ENCODE measurements at places on chromosomes 6 and 20.

DNA sequence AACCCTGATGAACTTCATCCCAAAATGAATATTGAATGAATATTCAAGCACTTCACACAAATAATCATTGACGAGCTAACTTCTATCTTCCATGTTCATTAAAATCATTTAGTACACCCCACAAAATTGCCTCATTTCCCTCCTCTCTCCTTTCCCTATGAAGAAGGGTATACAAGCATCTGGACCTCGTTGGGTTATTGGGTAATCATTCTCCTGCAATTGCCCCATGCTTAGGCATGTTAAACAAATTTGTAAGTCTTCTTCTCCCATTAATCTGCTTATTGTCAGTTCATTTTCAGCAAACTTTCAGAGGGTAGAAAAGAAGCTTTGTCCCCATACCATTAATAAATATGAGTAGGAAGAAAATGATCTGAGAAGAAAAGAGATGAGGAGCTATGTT, 27.6 kb downstream of the PRKN start:
- no peak for DNase-seq

- no peak for DNase-seq
Measured at GRCh38 chr6:158672726-158673125, 22.9 kb downstream of the SYTL3 start.

DNA sequence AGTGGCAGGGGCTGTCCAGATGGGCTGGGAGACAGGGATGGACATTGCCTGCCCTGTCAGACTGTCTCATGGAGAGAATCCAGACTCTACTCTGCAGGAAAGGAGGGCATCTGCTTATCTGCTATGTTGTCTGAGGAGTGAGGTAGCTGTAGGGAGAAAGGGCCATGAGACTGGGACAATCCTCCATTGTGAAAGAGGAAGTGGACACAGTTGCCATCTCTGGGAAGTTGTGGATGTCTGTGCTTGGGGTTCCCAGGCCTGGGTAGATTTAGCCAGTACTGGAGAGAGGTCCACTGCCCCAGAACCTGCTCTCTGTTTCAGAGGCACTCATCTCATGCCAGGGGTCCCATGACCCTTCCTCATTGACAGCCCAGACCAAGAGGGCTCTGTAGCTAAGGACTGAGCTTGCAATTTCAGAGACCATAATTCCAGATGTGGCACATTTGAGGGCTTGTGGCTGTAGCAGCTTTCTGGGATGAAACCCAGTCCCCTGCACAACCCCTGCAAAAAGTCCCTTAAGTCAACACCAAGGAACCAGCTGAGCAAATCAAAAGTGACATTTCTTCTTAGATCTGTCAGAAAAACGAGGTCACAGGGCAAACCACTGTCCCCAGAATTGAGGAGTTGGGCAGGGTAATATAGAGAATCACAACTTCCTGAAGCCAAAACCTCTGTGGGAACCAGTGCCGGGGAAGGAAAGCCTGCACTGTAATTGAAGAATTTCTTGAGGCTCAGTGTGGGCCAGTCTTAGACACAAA, 4.1 kb upstream of the SIRPG start:
- no peak for DNase-seq

GRCh38 chr20:46214824-46215488, 93.3 kb downstream of the CDH22 start:
- DNase-seq, result peak; percentile 39

DNA sequence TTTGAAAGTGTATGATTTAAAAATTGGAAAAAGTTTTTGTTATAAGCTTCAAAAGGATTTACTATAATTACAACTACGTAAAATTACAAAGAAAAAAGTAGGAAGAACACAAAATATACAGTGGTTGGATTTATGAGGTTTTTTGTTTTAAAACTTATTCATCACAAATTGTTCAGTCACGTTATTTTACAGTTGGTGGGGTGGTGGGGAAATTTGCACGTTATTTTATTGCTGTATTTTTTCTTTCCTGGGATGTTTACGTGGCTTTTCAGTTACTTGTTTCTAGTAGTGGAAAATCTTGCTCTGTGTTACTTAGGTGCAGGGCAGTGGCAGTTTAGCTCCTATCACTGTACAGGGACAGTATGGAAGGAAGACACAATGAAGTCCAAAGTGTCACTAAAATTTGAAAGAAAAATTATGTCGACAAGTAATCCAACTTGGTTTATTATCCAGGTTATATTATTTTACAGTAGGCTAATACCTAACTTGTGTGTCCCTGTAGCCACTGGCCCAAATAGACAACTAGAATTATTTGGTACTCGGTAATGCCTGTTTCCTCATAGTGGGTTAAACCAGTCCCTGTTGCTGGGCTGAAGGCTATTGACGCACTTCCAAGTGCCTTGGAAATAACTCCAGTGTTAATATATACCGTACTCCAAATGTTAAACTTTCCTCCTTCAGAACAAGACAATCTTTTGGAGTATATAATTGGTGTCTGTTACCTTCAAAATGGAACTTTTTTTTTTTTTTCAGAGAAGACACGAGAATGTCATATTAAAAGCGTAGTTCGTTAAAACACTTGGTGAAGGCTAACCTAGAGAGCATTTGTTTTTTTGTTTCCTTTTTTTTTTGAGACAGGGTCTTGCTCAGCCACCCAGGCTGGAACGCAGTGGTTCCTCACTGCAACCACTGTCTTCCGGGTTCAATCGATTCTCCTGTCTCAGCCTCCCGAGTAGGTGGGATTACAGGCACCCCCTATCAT, 4.6 kb downstream of the JARID2 start:
- no peak for DNase-seq
